NCI-H1417 (cell line): ENCODE measurements at places on chromosomes 7 and 10.

DNA sequence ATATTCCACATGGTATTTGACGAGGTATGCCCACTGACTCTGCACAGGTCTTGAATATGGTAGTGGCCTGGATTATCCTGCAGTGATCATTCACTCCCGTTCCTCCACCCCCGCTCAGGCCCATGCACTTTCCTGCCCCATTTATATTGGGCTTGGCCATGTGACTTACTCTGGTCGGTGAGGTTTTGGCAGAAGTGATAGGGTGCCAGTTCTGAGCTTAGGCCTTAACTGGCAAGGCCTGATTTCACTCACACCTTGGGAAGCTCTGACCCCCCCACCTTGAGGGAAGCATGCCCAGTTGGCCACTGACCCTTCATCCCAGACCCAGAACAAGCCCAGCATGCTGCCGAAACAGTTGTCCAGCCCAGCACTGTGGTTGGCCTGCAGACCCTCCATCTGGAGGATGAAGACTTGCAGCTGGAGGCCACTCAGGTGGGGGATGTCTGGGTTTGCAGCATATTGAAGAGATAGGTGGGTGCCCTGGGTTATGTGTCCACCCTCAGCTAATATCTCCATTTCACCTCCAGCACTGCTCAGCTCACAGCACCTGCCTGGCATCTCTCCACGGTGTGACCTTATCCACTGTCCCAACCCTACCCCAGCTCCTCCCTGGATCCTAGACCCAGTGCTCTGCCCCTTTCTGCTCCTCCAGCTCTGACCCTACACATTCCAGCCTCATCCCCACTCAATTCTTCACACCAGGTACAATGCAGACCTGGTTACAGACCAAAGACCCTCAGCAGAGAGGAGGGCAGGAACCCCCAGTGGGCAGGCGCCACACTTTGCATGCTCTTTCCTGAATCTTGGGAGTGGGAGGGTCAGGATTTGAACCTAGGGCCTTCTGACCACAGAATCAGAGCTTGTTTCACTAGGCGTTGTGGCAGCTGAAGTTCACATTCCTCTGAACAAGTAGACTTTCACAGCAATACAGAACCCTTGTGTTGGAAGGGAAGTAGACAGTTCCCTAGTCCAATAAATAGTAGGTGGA is 138.1 kb upstream of the CHST15 start:
- no peak for DNase-seq

- no peak for DNase-seq
Observed at GRCh38 chr10:5443429-5443828, 31.1 kb downstream of the NET1 start.

DNA sequence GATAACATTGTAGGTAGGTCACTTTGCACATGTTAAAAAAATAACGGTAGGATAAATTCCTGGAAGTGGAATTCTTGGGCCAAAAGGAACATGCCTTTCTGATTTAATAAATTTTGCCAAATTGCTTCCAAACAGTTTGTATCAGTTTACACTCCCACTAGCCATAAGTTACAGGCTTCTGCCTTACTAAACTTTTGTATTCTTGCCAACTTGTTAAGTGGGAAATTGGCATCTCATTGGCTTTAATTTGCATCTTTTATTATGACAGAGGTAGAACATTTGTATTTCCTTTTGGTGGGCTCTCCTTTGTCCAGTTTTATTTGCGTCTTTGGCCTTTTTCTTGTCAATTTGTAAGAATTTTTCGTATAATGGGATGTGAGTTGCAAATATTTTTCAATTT is 38.3 kb upstream of the FAM180A start:
- no peak for DNase-seq

GRCh38 chr10:79202188-79203013 is 133.6 kb downstream of the ZMIZ1 start:
- no peak for DNase-seq

DNA sequence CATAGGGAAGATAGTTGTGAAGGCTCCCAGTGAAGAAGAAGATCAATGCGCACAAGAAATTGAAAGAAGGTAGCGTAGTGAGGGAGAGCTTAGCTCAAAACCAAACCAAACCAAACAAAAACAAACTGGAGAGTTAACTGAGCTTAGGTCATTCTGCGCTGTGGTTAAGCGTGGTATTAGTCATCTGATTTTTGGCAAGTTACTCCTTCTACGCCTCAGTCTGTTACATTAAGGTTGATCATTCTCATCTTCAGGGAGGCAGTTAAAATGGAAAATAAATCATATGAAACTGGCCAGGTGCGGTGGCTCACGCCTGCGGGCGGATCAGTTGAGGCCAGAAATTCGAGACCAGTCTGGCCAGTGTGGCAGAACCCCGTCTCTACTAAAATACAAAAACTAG is 259.7 kb downstream of the EXOC4 start:
- DNase-seq: no peak

DNA sequence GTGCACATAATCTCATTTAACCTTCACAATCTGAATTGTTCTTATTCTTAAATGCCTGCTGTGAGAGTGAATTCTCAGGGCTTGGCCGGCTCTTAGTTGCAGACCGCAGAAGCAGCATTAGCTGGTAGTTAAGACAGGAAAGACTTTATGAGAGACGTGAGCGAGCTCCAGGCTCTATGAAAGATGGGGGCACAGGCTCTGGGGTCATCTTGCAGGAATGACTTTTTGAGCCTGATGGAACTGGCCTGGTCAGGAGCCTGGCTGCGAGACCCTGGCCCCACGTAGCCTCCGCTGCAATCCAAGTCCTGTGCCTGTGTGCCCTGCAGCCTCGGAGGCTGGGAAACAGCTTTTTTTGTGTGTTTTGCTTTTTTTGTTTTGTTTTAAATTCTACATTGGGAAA is 958.8 kb upstream of the ZNF722 start:
- no peak for DNase-seq

GRCh38 chr10:132100556-132101349 is 35.0 kb downstream of the JAKMIP3 start:
- no peak for DNase-seq

GRCh38 chr10:128835361-128835760 is 631.7 kb upstream of the MGMT start:
- DNase-seq: no peak

- no peak for DNase-seq
Observed at GRCh38 chr7:5677538-5678294, 103.7 kb downstream of the RNF216 start.

GRCh38 chr7:123154231-123154860 is 45.4 kb downstream of the SLC13A1 start:
- peak; percentile 80 for DNase-seq

DNA sequence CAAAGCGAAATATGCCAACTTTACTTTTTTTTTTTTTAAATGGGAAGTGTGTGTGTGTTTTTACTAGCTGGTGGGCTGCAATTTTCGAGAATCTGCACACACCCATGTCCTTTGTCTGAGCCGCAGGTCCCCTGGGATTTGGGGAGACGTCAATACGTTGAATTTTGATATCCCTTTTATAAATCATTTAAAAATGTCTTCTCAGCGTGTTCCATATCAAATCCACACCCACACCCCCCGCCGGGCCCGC is 404 bp upstream of the FMC1 start:
- no peak for DNase-seq

- DNase-seq: no peak
Observed at GRCh38 chr7:4227105-4228010, 454.7 kb upstream of the FOXK1 start.

DNA sequence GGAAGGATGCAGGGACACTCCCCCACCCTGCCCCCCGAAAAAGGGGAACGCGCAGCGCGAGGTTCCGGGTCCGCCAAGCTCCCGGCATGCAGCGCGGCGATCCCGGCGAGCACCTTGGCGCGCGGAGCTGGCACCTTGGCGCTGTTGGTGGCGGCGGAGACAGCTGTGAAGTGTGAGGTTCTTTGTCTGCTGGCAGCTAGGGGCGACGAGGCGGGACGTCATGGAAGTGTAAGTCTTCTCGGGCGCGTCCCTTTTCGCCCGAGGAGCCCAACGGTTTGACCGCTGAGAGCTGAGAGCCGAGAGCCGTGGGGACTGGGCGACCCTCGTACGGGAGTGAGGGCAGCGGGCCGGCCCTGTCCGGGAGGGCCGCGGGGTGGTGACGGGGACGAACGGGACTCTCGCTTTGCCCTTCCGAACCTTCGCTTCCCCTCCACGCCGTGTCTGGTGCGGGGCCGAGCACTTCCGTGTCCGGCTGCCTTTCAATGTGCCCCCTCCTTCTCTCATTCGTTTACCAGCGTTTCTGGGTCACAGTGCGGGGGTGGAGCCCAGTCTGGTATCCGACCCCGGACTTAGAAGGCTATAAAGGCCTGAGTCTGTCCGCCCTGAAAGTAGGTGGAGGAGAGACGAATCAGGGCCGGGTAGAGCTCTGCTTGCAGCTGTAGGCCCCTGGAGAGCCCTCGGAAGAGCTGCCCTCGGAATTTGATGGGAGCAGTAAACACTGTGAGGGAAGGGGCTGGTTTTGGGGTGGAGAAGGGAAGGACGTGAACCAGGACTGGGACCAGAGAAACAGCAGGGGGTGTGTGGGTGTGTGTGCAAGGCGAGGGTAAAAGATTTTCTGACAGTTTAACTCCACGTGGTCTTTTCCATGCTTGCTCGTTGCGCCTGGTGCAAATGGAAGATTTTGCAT is at the start of gene CRCP:
CRCP (plus strand) TSS at position 105 of the 907 bp plus-strand sequence; CDS start at position 221, 116 bp downstream.
- peak; percentile 90 for DNase-seq

DNA sequence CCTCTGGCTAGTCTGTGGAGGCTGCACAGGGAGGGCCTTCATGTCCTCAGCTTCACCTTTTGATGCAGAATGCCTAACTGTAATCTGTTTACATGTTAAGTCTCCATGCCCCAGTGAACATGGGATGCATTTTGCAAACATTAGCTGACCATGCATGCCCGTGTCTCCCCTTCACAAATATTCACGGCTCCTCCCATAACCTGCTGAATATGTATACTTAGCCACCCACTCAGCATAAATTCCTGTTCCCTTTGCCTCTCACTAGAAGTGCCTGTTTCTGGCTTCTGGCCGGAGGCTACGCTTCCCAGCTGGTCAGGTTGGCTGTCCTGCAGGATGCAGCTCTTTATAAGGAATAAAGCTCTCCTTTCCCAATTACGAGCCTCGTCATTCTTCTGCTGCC is 552.7 kb downstream of the DNAJB6 start:
- DNase-seq: peak; percentile 66

- no peak for DNase-seq
Observed at GRCh38 chr7:116342125-116342524, 131.8 kb downstream of the TES start.

DNA sequence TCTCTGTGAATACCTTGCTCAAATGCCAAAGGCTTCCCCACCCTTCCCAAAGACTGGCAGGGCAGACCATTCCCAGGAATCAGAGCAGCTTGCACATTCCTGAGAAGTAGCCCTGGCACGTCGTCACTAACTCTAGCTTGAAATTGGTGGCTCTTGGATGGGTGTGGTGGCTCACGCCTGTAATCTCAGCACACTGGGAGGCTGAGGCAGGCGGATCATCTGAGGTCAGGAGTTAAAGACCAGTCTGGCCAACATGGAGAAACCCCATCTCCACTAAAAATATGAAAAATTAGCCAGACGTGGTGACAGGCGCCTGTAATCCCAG is 108.2 kb upstream of the MPP7 start:
- no peak for DNase-seq

DNA sequence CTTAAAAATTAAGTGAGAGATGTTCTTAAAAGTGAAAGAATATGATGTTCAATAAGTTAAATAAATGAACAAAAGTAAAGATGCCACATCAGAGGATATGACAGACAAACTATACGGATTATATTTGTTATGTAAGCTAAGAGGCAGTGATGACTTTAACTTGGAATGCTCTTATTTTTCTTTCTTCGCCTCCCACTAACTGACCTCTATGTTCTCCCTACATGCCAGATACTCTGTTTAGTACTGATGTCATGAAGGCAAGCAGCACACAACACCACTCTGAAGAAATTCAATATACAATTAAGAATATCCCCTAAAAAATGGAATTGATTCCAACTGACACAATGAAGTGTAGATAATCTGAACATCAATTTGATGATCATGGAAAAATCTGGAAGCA is 223.4 kb downstream of the DOCK4 start:
- no peak for DNase-seq

DNA sequence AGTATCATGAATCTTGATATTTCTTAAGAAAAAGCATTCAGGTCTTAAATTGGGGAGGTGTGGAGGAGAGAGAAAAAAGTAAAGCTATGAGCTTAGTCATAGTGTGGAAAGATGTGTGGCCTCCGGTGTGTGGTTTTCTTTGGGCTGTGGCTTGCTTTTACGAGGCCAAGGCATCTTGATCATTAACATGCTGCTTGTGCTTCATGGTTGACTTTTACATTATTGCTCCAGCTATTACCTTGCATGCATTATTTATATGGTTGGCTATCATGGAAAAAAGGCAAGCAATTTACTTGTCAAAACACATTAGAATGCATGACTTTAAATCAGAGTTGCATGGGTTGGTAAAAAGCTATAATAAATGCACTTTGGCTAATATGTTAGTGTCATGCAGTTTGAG is 300.7 kb upstream of the ADARB2 start:
- DNase-seq: no peak

- DNase-seq: no peak
Observed at GRCh38 chr7:149871576-149871975, 2.2 kb upstream of the ATP6V0E2 start.

GRCh38 chr10:129870961-129871621 is 93.0 kb downstream of the EBF3 start:
- DNase-seq: peak; percentile 78

DNA sequence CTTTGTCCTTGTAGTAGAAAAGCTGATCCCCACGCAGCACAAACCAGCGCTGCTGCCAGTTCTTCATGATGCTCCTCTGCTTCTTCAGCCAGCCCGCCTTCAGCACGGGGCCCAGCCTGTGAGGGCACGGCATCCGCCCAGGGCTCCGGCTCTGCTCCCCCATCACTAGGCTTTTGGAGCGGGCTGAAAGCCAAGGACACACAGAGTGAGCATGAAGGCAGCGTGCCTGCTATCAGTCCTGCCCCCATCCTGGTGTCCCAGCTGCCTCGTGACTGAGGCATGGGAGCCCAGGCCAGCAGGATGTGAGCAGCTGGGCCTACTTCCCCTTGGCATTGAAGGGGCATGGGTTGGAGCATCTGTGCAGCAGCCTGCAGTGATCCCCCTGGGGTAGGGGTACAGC is 21.9 kb downstream of the ARHGAP22 start:
- DNase-seq: no peak

GRCh38 chr7:51246258-51247245 is 70.1 kb downstream of the COBL start:
- DNase-seq: no peak

- peak; percentile 82 for DNase-seq
Observed at GRCh38 chr7:4610768-4611467, 71.2 kb upstream of the FOXK1 start.

- DNase-seq: no peak
Observed at GRCh38 chr7:91520645-91521044, 256.4 kb downstream of the FZD1 start.
